Substantia nigra (tissue), 51 donors: ENCODE measurements at places on chromosomes 1 and 21.

GRCh38 chr1:202288177-202288576 is 53.6 kb downstream of the UBE2T start:
- DNase-seq: no peak

GRCh38 chr1:9688599-9688998 is 37.1 kb downstream of the PIK3CD start:
- DNase-seq: no peak

GRCh38 chr1:39900662-39901463 is 854 bp downstream of the MYCL start:
- no peak for DNase-seq

GRCh38 chr1:86119214-86119764 is 37.3 kb downstream of the COL24A1 start:
- DNase-seq: no peak

GRCh38 chr1:40676501-40676900 is 11.0 kb upstream of the RIMS3 start:
- DNase-seq: no peak

GRCh38 chr1:64005801-64006200 is 197.6 kb upstream of the UBE2U start:
- DNase-seq: no peak

- peak; percentile 86 for DNase-seq
These were observed 21.1 kb downstream of the KIF17 start for GRCh38 chr1:20696397-20697333.

GRCh38 chr1:239008568-239008967 is 377.8 kb upstream of the CHRM3 start:
- no peak for DNase-seq

- DNase-seq: no peak
These were observed 48.7 kb upstream of the CNTN2 start for GRCh38 chr1:204994086-204994862.

- DNase-seq: no peak
These were observed 22.7 kb upstream of the SLFNL1 start for GRCh38 chr1:41044187-41044586.

DNA sequence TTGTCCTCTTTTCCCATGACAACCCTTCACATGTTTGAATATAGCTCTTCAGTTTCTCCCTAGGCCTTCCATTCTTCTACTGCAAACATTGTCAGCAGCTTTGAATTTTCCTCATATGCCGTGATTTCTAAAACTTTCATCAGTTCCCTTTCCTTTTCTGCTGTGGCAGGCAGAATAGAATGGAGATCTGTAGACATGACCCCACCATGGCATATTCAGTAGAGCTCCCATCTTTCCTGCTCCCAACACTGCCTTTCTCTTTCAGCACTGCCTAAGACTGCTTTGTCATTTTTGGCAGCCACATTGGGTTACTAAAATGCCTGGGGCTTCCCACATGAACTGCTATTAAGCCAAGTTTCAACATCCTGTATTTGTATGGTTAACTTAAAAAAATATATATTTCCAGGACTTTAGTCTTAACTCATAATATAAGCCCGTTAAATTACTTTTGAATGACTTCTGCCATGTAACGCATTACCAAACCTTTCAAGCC is 60.9 kb downstream of the TBX19 start:
- DNase-seq: no peak

DNA sequence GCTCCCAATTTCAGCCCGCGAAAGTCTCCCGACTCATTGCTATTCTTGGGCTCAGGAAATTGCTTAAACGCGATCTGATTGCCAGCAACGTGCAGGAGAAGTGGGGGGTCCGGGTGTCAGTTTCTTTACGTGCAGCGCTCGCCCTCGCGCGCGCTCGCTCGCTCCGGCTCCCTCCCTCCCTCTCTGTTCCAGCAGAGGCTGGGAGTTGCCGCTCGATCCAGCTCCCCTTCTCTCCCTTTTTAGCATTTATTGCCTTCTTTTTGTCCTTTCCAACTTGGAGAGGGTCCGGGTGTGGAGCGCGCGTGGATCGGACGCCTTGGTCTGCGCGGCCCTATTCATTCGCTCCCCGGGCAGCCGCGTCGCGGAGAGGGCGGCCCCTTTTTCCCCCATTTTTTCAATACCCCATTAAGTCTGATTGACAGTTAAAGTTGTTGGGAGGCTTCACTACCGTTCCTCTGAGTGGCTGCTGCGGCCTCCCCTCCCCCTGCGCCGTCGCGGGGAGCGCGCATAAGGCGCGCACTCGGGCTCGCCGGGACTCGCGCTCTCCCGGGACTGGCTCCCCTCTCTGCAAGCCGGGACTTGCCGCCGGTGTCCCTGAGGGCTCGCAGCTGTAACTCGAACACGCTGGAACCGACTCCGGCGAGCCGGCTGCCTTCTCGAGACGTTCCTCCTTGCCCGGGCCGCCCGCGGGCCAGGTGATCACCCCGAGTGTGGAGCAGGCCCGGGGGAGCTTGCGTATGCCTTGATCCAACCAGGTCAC is at the start of gene DHRS3:
TSS of gene DHRS3 (minus strand) at position 310 of the 760 bp plus-strand sequence. CDS start 862 bp downstream, outside the sequence.
- peak; percentile 60 for DNase-seq

- DNase-seq: peak; percentile 14
These were observed 514.5 kb downstream of the NPHP4 start for GRCh38 chr1:5477716-5478115.

- no peak for DNase-seq
These were observed 1.7 kb upstream of the SHE start for GRCh38 chr1:154503898-154504297.

- no peak for DNase-seq
These were observed 6.8 kb upstream of the TRABD2B start for GRCh38 chr1:48003741-48004531.

- no peak for DNase-seq
These were observed 301.3 kb upstream of the B3GALT2 start for GRCh38 chr1:193487722-193488121.

DNA sequence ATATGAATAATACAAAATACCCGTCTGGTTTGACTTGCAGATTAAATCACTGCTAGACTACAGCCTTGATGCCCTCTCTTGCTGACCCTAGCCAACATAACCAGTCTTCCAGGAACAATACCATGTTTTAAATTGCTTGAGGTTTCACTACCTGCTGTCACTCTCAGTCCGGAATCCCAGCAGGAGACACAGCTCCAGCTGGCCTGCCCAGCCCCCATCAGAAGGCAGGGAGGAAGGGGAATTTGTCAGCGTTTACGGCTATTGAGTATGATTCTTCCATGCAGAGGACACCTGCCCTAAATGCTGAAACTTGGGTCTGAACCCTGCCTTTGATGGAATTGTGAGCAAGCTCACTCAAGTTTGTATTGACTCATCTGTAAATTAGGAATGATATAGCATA is 33.0 kb downstream of the ZNF496 start:
- no peak for DNase-seq

DNA sequence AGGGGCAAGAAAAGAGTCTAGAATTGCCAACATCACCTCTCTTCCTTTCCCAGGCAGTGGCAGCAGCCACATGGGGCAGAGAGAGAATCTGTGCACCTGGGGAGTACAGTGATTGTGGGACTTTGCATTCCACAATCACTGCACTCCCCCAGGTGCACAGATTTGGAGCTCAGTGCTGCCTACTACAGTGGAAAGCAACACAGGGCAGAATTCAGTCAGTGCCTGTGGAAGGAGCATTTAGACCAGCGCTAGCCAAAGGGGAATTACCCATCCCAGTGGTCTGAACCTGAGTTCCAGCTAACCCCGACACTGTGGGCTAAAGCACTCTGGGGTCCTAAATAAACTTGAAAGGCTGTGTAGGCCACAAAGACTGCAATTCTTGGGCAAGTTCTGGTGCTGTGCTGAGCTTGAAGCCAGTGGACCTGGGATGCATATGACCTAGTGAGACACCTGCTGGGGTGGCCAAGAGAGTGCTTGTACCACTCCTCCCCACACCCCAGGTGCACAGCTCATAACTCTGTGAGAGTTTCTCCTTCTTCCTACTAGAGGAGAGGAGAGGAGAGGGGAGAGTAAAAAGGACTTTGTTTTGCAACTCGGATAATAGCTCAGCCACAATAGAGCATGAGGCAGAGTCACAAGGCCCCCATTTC is 50.3 kb downstream of the NUP210L start:
- DNase-seq: no peak

GRCh38 chr1:230543085-230543484 is 99.2 kb upstream of the COG2 start:
- DNase-seq: no peak

GRCh38 chr1:30284226-30284625 is 439.2 kb downstream of the MATN1 start:
- no peak for DNase-seq

DNA sequence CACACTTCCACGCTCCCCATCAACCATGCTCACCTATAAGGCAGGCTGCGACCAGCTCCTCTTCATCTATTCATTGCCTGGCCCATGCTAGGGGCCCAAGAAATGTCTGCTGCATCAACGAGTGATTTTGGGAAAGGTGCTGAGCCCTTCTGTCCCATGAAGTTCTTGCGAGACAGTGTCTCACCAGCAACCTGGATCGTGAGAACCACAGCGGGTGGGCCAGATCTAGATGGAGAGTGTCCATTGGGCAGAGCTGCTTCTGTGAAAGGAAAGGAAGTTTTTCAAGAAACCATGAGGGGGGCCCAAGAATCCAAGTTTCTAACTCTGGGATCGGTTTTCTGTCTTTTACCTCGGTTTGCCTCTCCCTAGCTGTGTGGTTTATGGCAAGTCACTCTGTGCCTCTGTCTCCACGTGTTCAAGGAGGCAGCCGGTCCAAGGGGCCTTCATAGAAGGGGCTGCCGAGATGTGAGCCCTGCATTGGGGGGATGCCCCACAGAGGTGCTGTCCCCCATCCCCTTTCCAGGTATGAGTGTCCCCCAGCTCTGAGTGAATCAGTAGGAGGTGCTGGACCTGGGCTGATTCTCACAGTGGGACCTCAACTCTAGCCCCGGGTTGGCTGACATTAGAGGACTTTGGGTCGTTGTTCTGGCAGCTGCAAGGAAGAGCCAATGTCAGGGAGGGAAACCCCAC is 8.3 kb upstream of the PADI1 start:
- DNase-seq: no peak

DNA sequence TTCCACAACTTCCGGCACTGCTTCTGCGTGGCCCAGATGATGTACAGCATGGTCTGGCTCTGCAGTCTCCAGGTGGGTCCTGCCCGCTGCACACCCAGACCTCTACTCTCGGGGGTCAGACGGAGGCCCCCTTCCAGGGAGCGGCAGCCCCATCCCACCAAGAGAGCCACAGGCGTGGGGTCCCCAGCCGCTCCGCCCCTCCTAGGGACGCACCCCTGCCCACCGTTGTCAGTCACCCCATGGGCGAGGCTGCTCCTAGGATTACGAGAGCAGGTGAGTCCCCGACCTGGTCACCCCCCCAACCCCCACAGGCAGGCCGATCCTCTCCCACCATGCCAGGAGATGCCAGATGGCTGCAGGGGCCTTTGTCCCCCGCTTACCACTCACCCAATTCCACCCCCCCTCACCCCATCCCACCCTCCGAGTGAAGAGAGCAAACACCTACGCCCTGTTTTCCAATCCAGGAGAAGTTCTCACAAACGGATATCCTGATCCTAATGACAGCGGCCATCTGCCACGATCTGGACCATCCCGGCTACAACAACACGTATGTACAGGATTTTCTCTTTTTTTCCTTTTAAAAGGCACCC is 107.0 kb downstream of the PDE9A start:
- DNase-seq: no peak

- no peak for DNase-seq
These were observed 2.7 kb downstream of the IFNAR2 start for GRCh38 chr21:33232291-33233034.

DNA sequence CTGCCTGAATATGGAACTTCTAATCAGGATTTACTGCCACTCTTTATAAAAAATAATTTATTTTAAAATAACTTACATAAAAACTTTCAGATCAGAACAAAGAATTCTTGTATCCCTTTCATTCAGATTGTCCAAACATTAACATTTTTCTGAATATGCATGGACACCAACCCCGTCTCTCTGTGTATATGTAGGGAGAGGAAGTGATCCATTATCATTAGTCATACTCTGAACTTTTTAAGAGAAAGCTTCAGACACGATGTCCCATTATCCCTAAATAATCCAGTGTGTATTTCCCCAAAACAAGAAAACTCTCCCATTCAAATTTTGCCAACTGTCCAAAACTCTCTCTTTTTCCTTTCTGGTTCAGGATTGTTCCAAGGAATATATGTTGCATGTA is 122.3 kb upstream of the CXADR start:
- DNase-seq: no peak

DNA sequence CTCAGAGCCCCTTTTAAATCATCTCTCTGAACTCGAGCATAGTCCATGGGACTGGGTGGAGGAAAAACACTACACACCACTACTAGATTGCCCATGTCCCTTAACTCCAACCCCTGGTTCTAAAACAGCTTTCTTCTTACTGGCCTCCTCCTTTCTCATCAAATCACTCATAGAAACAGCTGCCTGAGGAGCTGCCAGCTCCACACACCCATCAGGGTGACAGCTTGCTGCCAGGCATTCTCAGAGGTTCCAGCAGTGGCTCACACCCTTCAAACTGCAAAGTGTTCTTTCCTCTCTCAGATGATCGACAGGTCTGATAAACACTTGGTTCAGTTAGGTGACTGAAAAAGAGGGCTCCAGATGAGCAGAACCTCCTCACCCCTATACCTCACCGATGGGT is 543.0 kb upstream of the PLXNA2 start:
- no peak for DNase-seq

GRCh38 chr1:101365878-101366277 is 129.1 kb downstream of the S1PR1 start:
- no peak for DNase-seq

GRCh38 chr1:100246738-100247137 is 2.9 kb downstream of the DBT start:
- no peak for DNase-seq

GRCh38 chr1:22413799-22414198 is 37.9 kb upstream of the ZBTB40 start:
- DNase-seq: no peak

- DNase-seq: no peak
These were observed 73.4 kb upstream of the PROX1 start for GRCh38 chr1:213914392-213914791.

- no peak for DNase-seq
These were observed 33.2 kb upstream of the FAM163A start for GRCh38 chr1:179709841-179710329.

DNA sequence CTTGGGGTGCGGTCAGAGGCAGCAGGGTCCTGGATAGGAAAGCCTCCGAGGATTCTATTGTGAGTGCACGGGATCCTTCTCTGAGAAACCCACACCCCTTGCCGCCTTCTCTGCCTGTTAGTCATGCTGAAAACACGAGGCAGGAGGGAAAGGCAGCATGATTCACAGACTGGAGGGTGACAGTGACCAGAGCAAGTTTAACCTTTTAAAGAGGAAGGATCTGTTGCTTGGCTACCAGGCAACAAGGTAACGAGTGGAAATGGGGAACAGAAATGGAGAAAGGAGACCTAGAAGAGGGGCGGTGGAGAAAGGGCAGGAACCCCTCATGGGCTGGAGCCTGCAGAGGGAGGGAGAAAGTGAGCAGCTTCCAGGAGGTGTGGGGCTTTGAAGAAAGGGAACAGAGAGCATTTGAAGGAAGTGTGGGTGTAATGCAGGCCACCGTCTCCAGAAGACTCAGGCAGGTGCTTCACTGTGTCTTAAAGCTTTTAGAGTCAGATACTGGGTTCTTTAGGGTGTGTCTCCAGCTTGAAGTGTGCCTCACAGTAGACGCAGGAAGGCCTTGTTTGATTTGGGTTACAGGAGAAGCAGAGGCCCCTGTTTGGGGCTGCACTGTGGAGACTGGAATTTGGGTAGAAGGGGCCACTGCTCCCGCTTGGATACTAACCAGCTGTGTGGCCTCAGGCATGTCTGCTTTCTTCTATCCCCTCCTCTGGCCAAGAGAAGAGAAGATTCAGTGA is 19.1 kb downstream of the OPTC start:
- DNase-seq: no peak
